D721Med (cell line): ENCODE measurements at places on chromosomes 3 and 15.

- DNase-seq = no peak
These were observed 40.9 kb upstream of the NR2C2 start for GRCh38 chr3:14906355-14906971.

- DNase-seq = no peak
These were observed 271.5 kb downstream of the SATB1 start for GRCh38 chr3:18153571-18154173.

GRCh38 chr3:100226712-100227429 lies 33.9 kb upstream of the TBC1D23 start:
- no peak for DNase-seq

DNA sequence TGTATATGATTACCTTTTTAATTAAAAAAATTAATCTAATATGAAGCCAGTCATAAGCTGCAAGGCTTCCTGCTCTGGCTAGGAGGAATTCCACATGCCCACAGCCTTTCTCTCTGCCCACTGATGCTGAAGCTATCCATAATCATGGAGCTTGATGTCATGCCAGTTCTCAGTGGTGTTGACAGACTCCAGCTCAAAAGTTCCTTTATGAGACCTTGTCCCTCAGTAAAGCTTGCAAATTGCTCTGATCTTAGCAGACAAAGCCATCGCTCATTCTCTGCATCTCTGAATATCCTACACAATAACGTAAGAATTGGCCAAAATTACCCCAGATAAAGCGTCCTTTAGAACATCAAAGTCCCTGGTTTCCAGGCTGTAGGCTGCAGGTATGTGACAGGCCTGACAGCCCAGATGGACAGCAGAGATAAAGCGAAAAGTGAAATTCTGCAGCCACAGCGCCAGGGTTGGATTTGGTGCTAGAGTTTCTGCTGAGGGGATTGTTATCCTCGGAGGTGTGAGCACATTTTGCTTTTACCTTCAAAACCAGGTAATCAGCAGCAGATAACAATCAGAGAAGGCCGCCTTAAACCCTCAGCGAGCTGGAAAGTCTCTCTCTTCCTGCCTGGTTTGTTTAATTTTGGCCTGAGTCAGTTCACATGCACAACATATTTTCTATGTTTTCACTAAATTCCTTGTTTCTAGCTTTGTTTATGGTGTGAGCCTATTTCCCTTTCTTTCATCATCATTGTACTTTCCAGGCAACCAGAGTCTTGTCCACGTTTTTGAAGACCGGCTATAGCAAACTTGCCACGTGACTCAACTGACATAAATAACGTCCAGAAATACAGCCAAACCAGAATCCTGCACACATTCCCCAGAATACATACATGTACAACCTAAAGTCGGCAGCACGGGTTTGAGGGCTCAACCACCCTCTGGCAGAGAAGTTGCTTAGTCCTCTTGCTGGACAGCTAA lies 36.6 kb upstream of the ALDH1A3 start:
- DNase-seq = no peak

- no peak for DNase-seq
These were observed 19.8 kb upstream of the SOX2 start for GRCh38 chr3:181691901-181692300.

DNA sequence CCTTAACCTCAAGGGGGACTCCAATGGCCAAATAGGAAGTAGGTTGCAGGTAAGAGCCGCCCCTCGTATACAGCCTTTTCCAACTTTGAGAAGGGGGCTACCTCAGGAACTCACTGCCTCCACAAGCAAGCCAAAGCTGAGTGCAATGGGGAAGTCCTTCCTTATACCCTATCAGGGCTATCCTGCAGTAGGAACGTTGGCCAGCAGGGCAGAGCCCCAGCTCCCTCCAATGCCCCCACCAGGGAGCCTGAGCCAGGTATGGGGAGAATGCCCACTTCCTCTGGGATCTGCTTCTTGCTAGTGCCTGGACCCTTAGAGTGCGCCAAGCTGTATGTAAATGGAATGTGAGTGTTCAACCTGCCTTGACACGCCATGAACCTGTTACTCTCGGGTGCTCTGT lies 16.3 kb downstream of the CACNA2D2 start:
- no peak for DNase-seq

- no peak for DNase-seq
These were observed 444.9 kb downstream of the LPP start for GRCh38 chr3:188598894-188599293.

GRCh38 chr3:99753268-99753975 lies 64.2 kb upstream of the CMSS1 start:
- DNase-seq = no peak

DNA sequence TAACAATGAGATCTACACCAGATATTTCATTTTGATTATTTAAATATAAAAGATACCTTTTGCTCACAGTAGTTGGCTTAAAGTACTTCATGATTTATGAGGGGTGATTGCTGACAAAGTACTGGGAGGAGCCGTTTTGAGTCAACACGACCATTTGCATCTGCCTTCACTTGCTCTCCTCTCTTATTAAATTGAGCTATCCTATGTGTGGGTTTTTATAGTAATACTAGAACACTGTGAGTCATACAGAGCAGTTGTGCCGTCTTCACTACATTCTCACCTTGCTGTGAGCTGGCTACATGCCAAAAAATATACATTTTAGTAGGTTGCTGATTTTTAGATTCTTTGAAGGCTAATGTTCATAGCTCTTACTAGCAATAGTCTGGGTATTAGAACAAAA lies 161.2 kb downstream of the ALCAM start:
- DNase-seq = no peak

DNA sequence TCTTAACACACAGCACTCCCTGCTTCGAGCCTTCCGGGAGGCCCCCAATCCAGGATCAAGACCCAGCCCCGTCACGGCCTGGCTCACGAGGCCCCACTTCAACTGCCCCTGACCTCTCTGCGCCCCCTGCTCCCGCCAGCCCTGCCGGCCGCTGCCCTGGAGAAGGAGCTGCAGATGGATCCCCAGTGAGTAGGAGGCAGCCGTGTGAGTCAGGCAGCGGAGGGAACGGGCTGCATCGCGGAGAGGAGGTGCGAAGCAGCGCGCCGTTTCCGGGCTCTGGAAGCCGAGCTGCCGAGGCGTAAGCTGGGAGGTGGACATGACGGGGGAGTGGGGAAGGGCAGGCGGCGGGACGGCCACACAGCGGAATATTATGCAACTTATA lies 133.4 kb downstream of the TPRA1 start:
- no peak for DNase-seq

- DNase-seq = no peak
These were observed 49.5 kb downstream of the CD86 start for GRCh38 chr3:122104515-122105194.

DNA sequence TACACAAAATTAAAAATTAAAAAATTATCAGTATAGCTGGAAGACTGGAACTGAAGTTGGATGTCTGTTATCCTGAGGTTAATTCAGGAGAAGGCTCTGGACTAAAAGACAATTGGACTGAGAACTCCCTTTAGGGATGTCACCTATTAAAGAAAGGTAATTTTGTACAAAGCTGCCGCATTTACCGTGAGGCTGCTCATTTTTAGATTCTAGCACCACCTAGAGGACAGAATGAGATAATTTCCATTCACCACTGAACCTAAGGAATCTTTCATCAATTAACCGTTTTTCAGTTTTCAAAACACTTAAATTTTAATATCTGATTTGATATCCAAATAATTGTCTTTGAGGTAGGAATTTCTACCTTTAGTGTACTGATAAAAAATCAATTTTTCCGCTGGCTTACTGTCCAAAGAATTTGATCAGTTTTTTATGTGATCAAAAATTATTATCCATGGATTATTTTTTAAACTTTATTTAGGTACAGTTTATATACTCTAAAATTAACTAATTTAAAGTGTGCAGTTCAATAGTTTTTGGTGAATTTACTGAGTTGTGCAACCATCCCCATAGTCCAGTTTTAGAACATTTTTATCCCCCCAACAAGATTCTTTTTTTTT lies 106.7 kb upstream of the TNIK start:
- DNase-seq = peak; percentile 21

- no peak for DNase-seq
These were observed 5.5 kb downstream of the ZNF35 start for GRCh38 chr3:44654039-44654438.

DNA sequence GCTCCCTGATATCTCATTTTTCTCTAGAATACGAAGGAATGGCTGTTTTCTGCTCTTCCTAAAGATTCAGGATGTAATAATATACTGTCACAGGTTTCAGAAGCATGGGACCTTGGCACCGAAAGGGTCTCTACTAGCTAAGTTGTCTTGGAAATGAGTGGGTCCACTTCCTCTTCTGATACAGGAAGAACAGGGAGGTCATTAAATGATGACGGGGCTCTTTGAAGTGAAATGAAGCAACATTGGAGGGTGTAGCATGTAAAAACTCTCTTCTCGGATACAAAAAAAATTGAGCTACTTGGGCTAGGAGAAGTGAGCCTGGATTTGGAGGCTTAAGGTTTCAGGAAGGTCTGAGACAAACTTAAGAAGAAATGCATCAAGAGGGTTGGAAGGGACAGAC lies 349.8 kb upstream of the TPRG1 start:
- DNase-seq = no peak

- DNase-seq = no peak
These were observed 1.2 kb downstream of the ROBO2 start for GRCh38 chr3:77040926-77041722.

DNA sequence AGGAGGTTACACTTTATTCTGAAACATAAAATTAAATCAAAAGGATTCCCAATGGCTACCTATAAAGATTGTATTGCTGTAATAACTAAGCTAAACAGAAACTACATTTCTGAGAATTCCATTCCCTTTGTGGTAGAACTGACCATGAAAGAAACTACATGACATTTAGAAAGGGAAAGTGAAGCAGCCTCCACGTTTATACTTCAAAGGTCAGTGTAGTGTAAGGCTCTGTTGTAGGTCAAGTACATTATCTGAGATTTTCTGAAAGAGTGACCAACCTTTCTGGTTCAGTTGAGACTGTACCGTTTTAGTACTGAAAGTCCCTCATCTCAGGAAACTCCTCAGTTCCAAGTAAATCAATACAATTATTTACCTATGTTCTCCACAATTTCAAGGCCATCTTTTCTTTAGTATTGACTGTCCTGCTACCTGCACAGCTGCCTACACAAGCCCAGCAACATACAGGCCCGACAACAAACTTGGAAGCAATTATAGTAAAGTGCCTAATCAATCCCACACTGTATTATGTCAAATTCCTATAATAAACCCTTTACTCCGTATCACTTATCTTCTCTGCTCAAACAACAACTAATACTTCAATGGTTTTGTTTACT lies 343.0 kb downstream of the PLOD2 start:
- no peak for DNase-seq

GRCh38 chr15:66494262-66494661 lies 3.3 kb downstream of the SNAPC5 start:
- no peak for DNase-seq

- DNase-seq = no peak
These were observed 10.3 kb upstream of the CDV3 start for GRCh38 chr3:133563186-133563591.

DNA sequence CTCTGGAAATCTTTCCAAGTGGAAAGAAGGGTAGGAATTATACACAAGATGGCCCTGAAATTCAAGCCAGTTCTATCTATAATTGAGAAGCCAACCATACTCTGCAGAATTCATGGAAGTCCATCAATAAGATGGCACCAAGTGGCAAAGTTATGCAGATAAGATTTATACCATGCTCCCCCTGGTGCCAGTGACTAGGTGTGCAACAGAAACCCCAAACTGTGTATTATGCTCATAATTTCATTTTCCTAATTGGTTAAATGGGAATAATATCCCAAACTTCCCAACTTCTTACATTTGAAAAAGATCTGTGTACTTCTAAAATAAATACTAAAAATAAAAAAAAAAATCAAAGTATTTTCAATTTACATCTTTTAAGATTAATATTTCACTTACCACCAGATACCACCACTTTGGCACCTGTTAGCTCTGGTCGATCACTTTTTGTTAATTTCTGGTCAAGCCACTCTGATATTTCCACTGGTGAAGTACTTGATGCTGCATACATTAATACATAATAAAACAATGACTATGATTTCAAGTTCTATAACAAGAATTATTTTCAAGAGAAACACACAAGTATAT lies 25.9 kb downstream of the ETFA start:
- no peak for DNase-seq

GRCh38 chr3:72595927-72596610 lies 252.2 kb downstream of the SHQ1 start:
- no peak for DNase-seq

DNA sequence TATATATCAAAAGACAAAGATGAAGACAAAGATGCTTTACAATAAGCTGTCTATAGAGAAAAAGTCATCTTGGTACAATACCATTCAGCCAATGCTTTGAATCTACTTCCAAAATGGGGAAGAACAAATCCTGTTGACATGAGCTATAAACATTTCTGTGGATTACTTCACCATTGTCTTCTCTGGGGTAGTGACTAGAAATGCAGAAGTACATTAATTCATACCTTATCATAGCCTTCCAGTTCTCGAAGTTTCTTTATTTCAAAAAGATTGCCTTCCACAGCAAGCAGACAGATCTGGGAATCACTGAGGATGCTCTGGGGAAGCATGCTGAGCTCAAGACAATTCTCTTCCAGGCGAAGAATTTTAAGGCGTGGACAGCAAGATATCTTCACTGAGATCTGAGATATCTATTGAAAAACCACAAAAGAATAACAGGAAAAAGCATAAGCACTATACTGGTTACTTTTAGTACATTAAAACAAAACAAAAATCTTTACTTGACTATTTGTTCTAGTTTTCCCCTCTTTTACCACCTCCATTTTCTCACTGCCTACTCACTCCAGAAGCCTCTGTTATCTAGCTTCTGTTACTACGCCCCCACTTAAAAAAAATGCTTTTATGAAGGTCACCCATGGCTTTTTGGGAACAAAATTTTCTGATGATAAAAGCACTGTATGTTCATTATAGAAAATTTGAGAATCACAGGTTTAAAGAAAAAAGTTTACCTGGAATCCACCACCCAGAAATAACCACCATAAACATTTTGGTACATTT lies 3.6 kb downstream of the LRRC57 start:
- DNase-seq = no peak

DNA sequence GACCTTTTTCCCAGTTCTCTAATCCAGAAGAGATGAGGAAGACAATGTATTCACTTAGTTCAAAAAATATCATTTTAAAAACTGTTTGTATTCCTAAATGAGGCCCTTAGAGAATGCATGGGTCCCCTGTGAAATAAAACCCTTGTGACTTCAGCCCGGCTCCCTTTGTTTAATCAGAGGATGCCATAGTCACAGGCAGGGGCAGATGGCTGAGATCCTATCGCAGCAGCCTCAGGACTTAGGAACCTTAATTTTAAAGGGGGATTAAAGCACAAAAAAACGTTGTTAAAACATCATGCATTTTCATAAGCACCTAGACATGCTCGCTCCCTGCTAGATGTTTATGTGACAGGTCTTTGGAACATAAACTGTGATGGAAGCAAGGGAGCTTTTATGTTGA lies 176.6 kb downstream of the IL20RB start:
- DNase-seq = no peak

DNA sequence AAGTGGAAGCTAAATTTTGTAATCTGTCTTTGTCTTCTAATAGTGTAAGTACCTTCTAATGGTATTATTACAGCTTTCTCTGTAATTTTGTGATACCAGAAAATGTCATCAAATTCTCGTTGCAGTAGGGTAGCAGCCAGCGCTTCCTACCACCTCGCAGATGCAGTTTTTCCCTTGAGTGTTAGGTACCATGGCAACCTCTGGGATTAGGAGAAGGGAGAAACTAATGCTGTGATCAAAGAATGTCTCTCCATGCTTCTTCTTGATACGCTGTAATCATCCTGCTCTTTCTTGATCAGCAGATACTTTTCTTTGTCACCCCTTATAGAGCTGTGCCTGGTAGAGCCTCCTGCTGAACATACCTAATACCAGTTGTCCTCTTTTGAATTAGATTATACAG lies 27.7 kb downstream of the SRP14 start:
- DNase-seq = no peak

GRCh38 chr3:48408823-48409281 lies 21.0 kb downstream of the PLXNB1 start:
- DNase-seq = peak; percentile 12
